DMS79 treated with DMSO at 0.1 percent for 48 hours (cell line): ENCODE measurements at places on chromosomes 7 and 10.
A peak's percentile ranks its signal among the peaks of the same experiment; 100 is the strongest.

DNA sequence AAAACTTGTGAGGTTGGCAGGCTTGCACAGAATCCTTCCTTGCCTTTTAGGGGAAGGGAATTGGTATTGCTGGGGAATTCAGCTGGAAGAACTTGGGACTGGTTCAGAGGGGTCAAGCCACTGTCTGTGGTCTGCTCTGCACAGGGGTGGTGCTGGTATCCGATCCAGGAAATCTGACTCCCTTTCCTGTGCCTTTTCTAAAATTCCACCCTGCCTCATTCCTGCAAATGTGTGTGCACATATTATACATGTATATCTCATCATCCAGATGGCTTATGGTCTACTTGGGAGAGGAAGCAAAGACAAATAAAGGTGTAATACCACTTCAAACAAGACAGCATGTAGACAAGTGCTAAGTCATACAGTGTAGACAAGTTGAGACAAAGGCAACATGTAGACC lies 14.3 kb downstream of the UBTD1 start:
- DNase-seq, result no peak

DNA sequence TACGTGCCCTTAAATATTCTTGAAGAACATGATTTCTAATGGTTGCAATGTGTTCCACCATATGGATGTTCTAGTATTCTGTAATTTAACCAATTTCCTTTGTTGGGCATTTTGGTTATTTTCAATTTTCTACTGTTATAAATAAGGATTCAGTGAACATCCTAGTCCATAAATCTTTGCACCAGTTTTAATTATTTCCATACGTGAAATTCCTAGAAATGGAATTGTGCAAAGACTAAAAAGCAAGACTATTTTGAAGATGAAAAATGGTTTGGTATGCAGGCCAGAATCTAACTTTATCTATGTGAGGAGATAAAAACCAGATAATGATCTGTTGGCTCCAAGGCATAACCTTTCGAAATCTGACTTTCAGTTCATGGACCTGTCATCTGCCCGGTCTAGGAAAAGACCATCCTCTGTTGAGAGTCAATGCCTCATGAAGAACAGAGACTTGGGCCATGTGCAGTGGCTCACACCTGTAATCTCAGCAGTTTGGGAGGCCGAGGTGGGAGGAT lies 633.2 kb upstream of the NRP1 start:
- no peak for DNase-seq

- no peak for DNase-seq
These were observed 18.1 kb upstream of the LIPK start for GRCh38 chr10:88687853-88688467.

DNA sequence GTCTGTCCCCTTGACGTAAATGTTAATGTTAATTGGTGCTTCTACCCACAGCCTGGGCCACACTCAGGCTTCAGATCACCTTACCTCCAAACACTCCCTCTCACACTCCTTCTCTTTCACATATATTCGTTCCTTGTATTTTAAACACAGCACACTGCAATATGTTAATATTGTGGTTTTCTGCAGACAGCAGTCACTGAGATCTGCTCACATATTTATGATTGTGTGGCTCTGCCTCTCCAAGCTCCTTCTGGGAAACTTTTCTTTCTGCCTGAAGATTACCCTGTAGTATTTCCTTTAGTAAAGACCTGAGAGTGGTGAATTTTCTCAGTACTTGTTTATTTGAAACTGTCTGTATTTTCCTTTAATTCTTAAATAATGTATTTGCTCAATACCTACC lies 104.7 kb downstream of the VWC2 start:
- no peak for DNase-seq

GRCh38 chr10:28463676-28464395 lies 69.1 kb upstream of the WAC start:
- DNase-seq, result no peak

DNA sequence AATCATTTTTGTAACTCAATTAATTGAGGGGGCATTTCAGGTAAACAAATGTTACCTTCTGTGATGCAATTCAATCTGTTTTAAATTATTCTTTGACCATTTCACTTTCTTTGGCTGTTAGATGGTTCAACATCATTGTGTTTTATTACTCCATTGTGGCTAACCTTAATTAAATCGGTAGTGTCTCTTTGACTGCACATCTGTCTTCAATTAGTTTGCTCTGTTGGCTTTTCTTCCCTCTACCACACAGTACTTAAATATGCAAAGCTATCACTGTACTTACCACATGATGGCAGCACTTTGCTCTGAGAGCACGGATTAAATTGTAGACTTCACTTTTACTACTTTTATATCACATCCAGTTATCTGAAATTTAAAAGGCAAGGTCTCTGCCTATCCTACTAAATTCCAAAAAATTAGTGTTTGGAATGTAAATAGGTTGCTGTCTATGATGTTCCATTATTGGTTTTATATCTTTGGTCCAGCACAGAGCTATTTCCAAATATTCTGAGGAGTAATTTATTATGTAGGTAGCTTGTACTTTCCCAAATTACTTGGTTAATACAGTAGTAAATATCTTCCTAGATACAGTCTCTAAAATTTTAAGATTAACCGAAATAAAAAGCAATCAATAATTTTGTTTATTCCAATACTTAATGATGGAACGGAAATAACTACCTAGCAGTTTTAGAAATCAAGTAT lies 352.0 kb downstream of the PCLO start:
- DNase-seq, result peak; percentile 32

- DNase-seq, result no peak
These were observed 285.6 kb downstream of the HGF start for GRCh38 chr7:81484261-81484660.

- no peak for DNase-seq
These were observed 30.2 kb downstream of the KNDC1 start for GRCh38 chr10:133190225-133190624.

- no peak for DNase-seq
These were observed 2.6 kb upstream of the MNX1 start for GRCh38 chr7:157013101-157013500.

DNA sequence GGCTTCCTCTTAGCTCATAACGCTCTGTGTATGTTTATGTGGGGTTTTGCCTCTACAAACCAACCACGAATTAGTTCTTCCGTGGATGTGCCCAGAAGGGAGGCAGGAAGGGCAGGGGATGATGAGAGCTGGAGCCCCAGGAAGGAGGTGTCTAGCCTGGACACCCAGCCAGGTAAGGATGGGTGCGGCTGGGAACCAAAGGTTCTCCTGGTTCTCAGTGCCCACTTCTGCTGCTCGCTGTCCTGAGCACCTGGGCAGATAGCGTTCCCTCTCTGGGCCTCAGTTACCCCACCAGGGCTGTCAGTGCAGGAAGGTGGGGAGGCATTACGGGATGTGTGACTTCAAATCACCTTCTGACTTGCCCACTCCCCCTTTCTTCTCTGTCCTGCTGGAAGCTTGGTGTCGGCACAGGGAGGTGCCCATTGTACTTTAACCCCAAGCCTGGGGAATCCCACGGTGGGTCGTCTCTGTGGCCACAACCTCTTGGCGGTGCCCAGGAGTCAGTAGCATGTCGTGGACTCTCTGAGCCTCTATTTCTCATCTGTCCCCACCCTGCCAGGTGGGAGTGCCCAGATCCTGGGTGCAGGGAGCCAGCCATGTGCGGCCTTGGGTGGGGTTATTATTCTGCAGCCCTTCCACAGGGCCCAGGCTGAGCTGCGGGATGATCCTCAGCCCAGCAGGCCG lies 18.7 kb upstream of the PCBD1 start:
- DNase-seq, result no peak

GRCh38 chr7:1526271-1526754 lies 4.2 kb upstream of the MAFK start:
- no peak for DNase-seq

- DNase-seq, result no peak
These were observed 53.3 kb downstream of the SH3PXD2A start for GRCh38 chr10:103802081-103802480.

DNA sequence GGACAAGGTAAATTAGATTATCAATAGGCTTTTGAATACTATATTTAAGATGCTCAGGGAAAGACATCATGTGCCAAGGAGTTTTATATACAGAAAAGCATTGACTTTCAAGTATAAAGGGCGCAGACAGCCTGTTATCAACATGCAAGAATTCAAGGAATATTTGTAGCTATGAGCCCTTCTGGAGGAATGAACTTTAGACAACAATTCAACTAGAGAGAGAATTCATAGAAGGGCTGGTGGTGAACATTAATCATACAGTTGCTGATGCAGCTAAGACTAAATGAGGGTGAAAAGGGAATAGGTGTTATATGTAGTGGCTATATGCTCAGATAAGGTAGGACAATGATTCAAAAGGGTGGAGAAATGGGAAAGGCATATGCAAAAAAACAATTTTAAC lies 41.2 kb downstream of the AOAH start:
- no peak for DNase-seq

- no peak for DNase-seq
These were observed 82.2 kb downstream of the ZNRF2 start for GRCh38 chr7:30366606-30367005.

DNA sequence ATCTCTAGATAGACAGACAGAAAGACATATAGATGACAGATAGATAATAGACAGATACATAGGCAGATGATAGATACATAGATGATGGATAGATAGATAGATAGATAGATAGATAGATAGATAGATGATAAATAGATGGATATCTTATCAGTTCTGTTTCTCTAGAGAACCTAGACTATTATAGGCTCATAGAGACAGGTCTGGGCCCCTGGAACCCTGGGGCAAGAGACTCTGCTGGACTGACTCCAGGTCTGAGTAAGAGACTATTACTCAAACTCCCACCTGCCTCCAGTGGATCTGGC lies 58.3 kb downstream of the FRMPD2 start:
- no peak for DNase-seq

GRCh38 chr7:71776726-71777125 lies 635.4 kb downstream of the CALN1 start:
- no peak for DNase-seq

- DNase-seq, result peak; percentile 66
These were observed 37.7 kb downstream of the MTURN start for GRCh38 chr7:30172451-30172850.

DNA sequence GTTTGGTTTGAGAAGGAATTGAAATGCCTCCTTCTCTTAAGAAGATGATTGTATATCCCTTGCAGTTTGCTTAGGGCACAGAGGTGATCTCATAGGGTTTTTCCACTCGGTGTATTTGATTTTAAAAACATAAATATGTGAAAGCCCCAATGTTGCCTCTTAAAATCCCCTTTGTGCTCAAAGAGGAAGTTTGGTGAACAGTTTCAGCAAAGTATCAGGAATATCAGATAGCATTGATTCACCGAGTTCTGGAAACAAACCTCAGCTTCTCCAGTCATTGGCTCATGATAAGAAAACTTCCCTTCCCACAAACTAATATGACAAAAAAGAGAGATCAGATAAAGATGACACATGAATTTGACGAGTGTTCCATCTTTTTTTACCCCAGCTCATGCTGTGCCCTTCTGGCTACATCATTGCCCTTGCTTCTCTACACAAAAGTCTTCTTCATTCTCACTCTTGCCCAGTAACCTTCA lies 20.1 kb upstream of the SMNDC1 start:
- DNase-seq, result no peak
